ENCODE measurements at places on chromosomes 6 and 20.
A peak's percentile ranks its signal among the peaks of the same experiment; 100 is the strongest.

DNA sequence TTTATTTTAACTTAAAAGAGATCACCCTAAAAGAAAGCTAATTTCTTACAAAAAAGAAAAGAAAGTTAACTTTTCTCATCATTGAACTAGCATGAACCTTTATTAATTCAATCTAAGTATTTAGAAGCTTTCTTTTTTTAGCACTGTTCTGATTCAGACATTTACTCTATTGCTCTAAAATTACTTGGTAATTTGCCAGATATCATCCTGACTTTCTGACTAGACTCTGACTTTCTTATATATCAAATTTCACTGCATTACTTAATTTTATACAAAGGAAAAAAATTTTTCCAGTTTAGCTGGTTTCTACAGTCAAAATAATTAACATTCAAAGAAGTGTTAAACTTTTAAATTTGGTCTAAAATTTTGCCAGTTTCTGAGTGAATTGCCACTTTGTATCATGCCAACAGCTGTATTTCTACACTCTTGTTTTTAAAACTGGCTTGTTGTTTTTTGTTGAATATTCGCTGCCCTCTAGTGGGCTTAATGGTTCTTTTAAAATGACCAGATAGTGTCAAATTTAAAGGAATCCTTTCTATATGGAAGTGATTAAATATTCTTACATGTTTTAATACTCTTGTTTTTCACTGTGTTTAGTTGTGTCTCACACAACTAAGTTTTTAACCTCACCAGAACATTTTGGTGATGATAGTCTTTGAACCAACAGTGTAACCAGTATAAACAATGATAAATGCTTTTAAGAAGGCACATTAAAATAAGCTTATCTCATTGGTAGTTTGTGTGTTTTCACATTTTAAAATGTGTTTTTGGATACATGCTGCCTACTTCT, 102.0 kb downstream of the POPDC3 start:
- DNase-seq, result peak; percentile 67

- DNase-seq, result no peak
Observed at GRCh38 chr20:23295934-23296333, 54.7 kb upstream of the NXT1 start.

GRCh38 chr20:52804497-52805295, 167.5 kb upstream of the TSHZ2 start:
- no peak for DNase-seq

DNA sequence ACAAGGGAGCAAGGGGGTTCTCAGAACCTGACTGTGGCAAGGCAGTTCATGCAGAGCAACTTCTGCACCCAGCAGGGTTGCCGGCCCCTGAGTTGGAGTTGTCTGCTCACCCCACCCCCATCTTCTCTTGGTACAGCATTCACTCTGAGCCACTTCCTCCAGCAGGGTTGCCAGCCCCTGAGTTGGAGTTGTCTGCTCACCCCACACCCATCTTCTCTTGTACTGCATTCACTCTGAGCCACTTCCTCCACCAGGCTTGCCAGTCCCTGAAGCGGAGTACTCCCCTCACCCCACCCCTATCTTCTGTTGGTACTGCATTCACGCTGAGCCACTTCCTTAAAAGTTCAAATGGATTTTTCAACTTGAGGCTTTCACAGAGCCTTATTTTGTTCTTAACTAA, 79.7 kb upstream of the SYNDIG1 start:
- no peak for DNase-seq

DNA sequence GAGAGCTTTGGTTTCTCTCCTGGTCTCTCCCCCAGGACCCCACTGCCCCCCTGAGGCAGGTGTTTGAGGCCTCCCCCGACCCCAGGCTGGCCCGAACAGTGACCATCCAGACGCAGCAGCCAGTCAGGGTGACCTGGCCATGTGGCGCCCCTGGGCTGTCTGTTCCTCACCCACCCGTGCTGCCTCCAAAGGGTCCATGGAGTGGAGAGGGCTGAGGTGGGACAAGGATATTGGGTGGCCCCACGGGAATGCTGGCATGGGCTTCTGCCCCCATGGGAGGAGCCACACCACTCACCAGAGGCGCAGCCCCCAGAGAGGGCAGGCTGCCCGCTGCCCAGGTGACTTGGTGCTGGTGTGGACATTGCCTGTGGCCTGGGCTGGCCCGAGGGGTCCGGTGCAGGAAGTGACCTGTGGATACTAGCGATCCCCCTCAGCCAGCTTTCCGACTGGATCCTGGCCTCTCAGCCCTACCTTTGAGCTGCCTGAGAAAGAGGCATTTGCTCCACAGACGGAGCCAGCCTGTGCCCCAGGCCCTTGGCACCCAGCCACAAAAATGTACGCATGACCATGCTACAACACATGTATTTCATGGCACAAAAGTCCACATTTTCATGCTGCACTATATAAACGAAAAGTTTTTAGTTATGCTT, 50.8 kb downstream of the BCAS4 start:
- DNase-seq, result no peak

DNA sequence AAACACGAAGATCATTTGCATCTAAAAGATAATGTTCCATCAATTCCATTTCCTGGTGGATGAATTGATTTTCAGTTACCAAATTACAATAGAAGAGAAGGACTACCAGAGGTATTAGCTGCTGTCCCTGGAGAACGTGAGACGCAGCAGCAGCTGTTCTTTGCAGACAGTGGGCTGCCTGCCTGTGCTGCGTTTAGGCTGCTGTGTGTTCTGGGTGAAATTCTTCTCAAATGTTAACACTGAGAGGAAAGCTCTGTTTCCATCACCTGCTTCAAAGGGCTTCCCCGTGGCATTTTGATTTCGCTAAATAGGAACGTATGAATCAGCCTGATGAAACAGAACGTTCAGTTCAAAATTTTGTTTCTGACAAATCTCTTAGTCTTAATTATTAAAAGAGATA, 362.2 kb downstream of the C6orf118 start:
- DNase-seq, result no peak

GRCh38 chr6:150978624-150979023, 113.1 kb downstream of the MTHFD1L start:
- DNase-seq, result no peak

DNA sequence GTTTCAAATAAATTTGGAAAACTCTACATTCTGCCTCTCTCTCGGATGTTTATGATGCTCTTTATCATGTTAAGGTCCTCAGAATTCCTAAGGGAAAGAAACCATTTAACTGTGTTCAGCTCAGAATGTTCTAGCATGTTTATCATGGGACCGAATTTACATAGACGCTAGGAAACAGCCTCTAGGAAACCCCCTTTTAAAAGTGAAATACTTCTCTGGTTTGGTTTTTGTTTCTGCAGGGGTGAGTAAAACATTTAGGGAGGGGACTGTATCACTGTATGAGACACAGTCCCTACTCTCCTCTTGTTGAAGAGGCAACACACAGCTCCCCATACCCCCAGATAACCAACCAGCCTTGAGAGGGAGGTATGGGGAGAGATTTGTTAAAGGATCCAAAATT, 267.6 kb upstream of the SUPT3H start:
- no peak for DNase-seq

- no peak for DNase-seq
Observed at GRCh38 chr6:85496009-85496579, 46.2 kb downstream of the NT5E start.

DNA sequence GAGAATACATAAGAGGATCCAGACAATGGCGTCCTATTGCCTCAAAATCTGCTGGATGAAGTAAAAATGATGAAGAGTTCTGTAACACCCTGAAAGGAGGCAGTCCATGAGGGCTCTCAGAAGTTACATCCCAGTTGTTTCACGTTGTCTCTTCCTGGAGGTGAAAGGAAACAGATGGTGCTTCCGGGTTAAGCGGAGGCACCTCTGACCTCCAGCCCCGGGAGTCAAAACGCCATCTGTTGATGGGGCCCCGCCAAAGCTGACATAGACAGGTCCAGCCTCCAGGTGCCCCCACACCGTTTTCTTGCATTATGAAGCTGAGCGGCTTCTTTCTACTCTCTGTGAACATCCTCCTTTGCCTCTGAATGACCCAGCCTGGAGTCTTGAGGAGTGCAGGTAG, 9.5 kb downstream of the SEMG2 start:
- DNase-seq, result no peak

- peak; percentile 20 for DNase-seq
Observed at GRCh38 chr6:90488816-90489215, 98.1 kb downstream of the MAP3K7 start.

DNA sequence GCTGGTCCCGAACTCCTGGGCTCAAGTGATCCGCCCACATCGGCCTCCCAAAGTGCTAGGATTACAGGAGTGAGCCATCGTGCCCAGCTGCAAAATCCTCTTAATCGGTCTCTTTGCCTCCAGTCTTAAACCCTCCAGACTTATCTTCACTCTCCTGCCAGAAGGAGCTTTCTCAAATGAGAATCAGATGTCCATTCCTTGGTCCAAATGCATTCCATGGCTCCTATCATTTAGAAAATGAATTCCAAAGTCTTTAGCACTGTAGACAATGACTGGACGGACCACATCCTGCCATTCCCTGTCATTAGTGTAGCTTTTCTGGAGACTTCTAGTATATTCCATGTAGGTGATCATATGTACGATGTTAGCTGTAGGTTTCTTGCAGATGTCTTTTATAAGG, 141.9 kb downstream of the ID4 start:
- DNase-seq, result no peak

GRCh38 chr6:43778131-43778855, 8.3 kb downstream of the VEGFA start:
- no peak for DNase-seq

DNA sequence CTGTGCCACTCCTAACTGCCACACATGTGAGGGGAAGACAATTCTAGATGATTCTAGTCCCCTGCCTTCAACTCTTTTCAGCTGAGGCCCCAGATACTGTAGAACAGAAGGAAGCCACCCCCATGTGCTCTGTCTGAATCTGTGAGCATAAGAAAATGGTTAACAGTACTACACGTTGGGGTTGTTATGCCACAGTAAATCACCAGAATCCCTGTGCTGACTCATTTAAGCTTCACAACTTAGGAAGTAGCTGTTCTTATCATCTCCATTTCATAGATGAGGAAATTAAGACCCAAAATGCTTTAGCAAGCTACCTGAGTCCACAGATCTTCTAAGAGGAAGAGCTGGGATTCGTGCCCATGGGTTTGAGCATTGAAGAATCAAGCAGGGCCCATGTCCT, 27.4 kb upstream of the SCRT2 start:
- DNase-seq, result no peak

Measured in iris pigment epithelial cell (primary cell).